ENCODE measurements at places on chromosomes 3 and 15.

DNA sequence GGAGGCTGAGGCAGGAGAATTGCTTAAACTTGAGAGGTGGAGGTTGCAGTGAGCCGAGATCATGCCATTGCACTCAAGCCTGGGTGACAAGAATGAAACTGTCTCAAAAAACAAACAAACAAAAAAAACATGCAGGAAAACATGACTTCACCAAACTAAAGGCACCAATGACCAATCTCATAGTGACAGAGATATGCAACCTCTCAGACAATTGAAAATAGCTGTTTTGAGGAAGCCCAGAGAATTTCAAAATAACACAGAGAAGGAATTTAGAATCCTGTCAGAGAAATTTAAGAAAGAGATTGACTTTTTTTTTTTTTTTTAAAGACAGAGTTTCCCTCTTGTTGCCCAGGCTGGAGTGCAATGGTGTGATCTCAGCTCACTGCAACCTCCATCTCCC is 26.1 kb downstream of the NCBP2 start:
- no peak for DNase-seq

DNA sequence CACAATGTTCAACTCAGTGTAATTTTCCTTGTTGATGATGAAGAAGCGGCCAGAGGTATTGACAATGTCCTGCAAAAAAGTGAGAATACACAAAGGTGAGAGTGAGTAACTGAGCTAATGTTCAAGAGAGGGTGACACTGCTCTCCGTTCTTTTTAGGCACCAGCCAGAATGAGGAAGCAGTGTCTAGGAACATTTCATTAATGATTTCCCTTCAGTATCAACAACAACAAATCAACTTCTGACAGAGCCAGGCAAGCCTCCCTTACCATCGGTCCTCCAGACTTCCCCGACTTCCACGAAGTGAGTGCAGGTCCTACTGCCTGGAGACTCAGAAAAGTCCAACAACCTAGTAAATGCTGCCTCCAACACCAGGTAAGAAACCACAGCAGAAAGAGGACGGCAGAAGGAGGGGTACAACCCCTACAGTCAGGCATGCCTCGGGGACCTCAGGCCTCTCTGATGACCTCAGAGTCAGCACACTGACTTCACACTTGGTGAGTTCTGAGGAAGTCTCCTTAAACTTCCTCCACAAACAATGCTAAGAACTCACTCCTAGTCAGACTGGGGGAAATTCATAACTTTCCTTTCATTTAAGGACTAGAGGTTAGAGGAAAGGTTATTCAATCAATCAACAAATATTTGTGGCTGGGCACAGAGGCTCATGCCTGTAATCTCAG is 62.7 kb downstream of the NPTN start:
- no peak for DNase-seq

GRCh38 chr3:45170096-45170495 is 23.9 kb upstream of the CDCP1 start:
- DNase-seq: no peak

DNA sequence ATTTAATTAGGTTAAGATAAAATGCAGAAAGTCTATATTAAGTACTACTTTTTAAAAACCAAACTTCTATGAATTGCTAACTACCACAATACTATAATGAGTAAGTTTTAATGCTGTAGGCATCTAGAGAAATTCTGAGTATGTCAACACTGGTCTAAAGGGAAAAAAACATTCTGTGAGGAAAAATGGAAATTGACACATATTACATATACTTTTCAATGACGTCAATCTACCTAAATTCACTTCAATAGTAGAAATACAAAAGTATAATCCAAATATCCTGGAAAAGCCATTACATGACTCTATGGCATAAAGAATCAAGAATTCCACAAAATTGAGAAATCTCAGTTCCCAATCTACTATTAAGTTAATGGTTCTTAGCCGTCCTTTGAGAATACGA is 2.2 kb downstream of the SECISBP2L start:
- DNase-seq: no peak

DNA sequence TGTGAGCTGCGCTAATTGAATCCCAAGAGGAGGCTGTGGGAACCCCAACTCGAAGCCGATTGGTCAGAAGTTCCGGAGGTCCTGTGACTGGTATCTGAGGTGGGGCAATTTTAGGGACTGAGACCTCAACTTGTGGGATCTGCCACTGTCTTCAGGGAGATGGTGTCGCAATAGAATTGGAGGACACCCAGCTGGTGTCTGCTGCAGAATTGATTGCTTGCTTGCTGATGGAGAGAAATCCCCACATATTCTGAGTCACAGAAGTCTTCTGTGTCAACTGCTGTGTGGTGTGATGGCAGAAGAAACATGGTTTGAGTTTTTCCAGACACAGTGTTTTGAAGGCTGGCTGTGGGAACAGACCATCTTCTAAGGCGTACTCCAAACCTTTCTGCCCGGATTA is 99.7 kb upstream of the PLXNA1 start:
- no peak for DNase-seq

- DNase-seq: no peak
Measured at GRCh38 chr3:65595222-65596028, 443.3 kb downstream of the MAGI1 start.

DNA sequence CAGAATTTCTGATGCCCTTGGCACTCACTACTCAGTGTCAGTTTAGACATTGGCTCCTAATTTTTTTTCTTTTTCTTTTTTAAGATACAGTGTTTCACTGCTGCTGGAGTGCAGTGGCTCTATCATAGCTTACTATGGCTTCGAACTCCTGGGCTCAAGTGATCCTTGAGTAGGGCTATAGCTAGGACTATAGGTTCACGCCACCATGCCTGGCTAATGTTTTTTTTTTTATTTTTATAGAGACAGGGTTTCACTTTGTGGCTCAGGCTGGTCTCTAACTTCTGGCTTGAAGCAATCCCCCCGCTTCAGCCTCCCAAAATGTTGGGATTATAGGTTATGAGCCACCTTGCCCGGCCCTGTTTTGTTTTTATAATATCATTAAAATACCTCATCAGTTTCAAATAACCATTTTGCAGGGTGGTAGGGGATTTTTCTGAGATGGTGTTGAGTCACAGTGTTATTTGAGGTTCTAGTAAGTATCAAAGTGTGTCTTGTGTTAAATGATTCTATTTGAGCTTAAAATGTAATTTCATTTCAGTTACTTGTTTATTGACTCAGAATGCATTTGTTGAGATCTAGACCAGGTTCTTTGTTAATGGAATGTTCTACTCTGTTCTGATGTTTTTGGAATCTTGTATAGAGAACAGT is 7.0 kb downstream of the FNDC3B start:
- no peak for DNase-seq

DNA sequence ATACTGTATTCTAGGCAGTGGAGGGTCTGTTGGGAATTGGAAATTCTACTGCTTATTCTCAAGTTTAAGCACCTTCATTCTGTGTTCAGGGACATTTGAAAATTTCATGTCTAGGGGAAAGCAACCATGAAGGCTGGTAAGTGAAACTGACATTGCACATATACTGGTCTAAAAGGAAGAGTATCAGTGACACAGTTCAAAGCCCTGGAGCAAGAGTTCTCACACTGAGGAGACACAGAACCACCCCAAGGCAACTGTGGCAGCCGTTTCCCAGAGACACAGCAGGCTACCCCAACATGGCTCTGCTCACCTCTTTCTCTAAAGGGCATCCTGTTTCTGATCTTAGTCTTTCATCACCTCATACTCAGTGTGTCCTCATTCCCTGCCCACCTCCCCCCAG is 67.5 kb downstream of the KCNMB2 start:
- DNase-seq: no peak

- no peak for DNase-seq
Measured at GRCh38 chr15:38255690-38256089, 3.1 kb downstream of the SPRED1 start.

- no peak for DNase-seq
Measured at GRCh38 chr15:65355988-65356353, 21.8 kb downstream of the IGDCC3 start.

- no peak for DNase-seq
Measured at GRCh38 chr3:171676601-171677175, 133.6 kb downstream of the PLD1 start.

- DNase-seq: peak; percentile 70
Measured at GRCh38 chr3:141959589-141960554, 83.4 kb downstream of the ATP1B3 start.

- no peak for DNase-seq
Measured at GRCh38 chr3:53255423-53255774, 423 bp downstream of the TKT start.

DNA sequence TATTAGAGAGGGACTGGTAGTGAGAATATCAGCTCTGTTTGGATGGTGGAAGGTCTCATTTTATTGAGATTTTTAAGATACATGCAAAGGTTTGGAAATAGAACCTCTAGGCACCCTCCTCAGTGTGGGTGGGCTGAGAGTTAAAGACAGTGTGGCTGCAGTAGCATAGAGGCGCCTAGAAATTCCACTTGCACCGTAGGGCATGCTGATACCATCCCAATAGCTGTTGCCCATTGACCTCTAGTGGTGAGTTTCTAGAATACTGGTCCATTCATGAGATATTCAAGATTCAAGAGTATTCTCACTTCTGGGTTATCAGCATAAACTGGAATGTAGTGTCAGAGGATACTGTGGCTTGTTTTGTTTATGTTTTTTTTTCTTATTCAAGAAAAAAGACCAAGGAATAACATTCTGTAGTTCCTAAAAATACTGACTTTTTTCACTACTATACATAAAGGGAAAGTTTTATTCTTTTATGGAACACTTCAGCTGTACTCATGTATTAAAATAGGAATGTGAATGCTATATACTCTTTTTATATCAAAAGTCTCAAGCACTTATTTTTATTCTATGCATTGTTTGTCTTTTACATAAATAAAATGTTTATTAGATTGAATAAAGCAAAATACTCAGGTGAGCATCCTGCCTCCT is 87.2 kb downstream of the TGFBR2 start:
- DNase-seq: no peak

GRCh38 chr15:90893175-90894090 is 9.1 kb downstream of the FES start:
- no peak for DNase-seq

GRCh38 chr15:96598514-96598913 is 268.0 kb downstream of the NR2F2 start:
- DNase-seq: no peak

GRCh38 chr3:113769551-113769950 is 22.7 kb downstream of the ATP6V1A start:
- DNase-seq: no peak

GRCh38 chr3:6392123-6392522 is 468.8 kb upstream of the GRM7 start:
- DNase-seq: no peak

GRCh38 chr15:84970843-84971242 is 10.8 kb upstream of the PDE8A start:
- no peak for DNase-seq

DNA sequence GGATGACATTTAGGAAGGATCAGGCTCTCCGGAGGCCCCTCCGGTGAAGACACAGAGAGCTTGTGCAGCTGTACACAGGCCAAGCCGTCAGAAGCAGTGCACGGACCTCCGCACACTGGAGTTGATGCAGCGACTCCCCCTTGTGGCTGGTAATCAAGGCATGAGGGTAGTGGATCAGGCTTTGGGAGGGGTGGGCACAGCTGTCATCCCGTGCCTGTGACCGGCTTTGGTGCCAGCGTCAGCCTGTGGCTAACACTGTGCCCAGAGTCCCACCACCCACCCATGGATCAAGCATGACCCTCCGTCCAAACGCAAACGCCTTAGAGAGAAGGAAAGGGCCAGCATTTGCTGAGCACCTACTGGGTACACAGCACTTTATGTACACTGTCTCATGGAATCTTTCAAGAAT is 8.2 kb upstream of the GRIP2 start:
- DNase-seq: no peak

DNA sequence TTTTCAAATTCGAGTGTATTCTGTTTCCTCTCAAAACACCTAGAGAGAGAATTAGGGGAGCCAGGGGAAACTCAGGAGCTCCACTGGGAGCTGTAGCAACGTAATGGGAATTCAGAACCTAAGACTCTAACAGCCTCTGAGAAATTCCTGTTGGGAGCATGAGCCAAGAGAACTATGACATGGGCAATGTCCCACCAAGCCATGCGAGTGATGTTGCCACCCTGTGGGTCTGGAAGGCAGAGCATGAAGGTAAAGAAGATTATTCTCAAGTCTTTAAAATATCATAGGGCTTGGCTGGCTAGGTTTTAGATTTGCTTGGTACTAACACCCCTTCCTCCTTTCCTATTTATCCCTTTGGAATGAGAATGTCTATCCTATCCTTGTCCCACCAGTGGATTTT is 392.6 kb upstream of the ADAMTS9 start:
- DNase-seq: no peak

- peak; percentile 27 for DNase-seq
Measured at GRCh38 chr15:84725001-84725491, 9.1 kb upstream of the SEC11A start.

- DNase-seq: peak; percentile 34
Measured at GRCh38 chr3:133488785-133489367, 84.6 kb upstream of the CDV3 start.

- no peak for DNase-seq
Measured at GRCh38 chr15:98980899-98981228, 26.7 kb downstream of the PGPEP1L start.

GRCh38 chr3:195372220-195372619 is 70.6 kb downstream of the ACAP2 start:
- DNase-seq: no peak

GRCh38 chr3:81033185-81033584 is 728.3 kb downstream of the GBE1 start:
- no peak for DNase-seq

DNA sequence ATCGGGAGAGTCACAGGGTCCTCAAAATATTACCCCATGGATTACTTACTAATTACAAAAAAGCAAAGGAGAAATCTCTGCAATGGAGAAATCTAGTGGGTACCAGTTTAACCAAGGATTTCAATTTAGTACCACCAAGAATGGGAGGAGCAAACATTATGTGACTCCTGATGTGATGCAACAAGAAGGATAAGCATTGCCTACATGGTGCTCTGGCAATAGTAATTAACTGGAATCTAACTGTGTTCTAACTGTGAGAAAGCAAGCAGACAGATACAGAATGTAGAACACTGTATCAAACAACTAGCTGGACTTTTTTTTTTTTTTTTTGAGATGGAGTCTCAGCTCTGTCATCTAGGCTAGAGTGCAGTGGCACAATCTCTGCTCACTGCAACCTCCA is 159.2 kb downstream of the TNIK start:
- no peak for DNase-seq

- DNase-seq: no peak
Measured at GRCh38 chr15:56934269-56934668, 15.8 kb downstream of the TCF12 start.

- no peak for DNase-seq
Measured at GRCh38 chr3:56819016-56819809, 17.5 kb upstream of the ARHGEF3 start.

GRCh38 chr3:65581313-65581712 is 457.4 kb downstream of the MAGI1 start:
- DNase-seq: no peak
